Esophagus squamous epithelium (tissue), 5 donors: ENCODE measurements at places on chromosomes 1 and 21.

- H3K36me3 ChIP-seq, result no peaks in the 10 kb centered on the region
- no peaks in the 10 kb centered on the region for H3K27me3 ChIP-seq
- no peaks in the 10 kb centered on the region for H3K4me1 ChIP-seq
- H3K27ac ChIP-seq, result no peak overlapping the region
These were observed 323.8 kb downstream of the AMY1C start for GRCh38 chr1:104073463-104073902.

- H3K27me3 ChIP-seq, result no peaks in the 10 kb centered on the region
- H3K36me3 ChIP-seq, result no peaks in the 10 kb centered on the region
- no peak overlapping the region for H3K27ac ChIP-seq
- no peak overlapping the region for H3K4me3 ChIP-seq
These were observed 96.9 kb downstream of the PAPPA2 start for GRCh38 chr1:176559878-176560277.

- H3K27me3 ChIP-seq, result no peaks in the 10 kb centered on the region
- no peaks in the 10 kb centered on the region for H3K36me3 ChIP-seq
- H3K27ac ChIP-seq, result no peak overlapping the region
- H3K4me3 ChIP-seq, result no peak overlapping the region
- DNase-seq, result no peak
These were observed 74.7 kb downstream of the MEGF6 start for GRCh38 chr1:3536420-3537195.

DNA sequence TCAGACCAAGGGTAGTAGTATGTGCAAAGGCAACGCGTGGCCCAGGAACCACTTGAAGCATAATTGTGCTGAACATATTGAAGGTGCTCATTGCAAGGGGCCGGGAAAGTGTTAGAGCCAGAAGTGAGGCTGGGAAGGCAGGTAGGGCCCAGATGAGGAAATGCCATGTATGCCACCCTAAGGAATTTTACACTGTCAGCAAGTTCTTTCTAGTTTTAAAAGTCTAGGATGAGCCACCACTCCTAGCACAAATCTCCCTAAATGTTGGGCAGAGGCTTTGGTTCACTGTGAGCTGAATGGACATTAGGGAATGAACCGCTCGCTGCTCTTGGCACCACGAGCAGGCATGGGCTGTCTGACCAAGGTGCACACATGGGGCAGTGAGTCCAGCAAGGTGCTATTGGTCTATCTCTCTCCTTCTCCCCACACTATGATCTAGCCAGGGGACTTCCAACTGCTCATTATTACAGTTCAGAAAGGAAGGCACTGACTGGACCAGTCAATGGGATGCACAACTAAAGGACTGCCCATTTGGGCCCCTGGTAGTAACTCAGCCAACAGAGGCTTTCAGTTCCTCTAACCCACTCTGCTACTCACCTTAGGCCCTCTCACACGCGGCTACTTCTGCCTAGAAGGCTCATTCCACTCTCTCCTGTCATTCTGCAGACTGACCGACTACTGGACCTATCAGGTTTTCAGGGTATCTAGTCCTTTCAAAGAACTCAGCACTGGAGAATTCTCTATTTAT, 2.0 kb downstream of the KANK4 start:
- DNase-seq, result no peak
- no peak overlapping the region for H3K4me3 ChIP-seq
- H3K27ac ChIP-seq, result no peak overlapping the region
- peaks cover 65% of the 10 kb centered on the region for H3K27me3 ChIP-seq
- H3K4me1 ChIP-seq, result peaks cover 18% of the 10 kb centered on the region

DNA sequence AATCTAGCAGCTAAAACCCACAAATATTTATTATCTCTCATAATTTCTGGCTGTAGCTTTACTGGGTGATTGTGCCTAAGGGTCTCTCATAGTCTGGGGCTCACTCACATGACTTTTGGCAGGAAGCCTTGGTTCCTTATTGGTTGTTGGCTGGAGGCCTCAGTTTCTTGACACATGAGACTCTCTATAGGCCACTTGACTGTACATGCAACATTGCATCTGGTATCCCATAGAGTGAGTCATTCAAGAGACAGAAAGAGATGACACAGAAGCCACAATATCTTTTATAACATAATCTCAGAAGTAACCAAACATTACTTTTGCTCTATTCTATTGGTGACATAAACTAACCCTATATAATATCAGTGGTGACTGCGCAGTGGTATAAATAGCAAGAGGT, 128.5 kb upstream of the HNRNPU start:
- no peaks in the 10 kb centered on the region for H3K36me3 ChIP-seq
- no peaks in the 10 kb centered on the region for H3K4me1 ChIP-seq
- H3K27me3 ChIP-seq, result no peaks in the 10 kb centered on the region
- H3K4me3 ChIP-seq, result no peak overlapping the region

- no peaks in the 10 kb centered on the region for H3K36me3 ChIP-seq
- DNase-seq, result no peak
- peaks cover 38% of the 10 kb centered on the region for H3K27me3 ChIP-seq
- no peak overlapping the region for H3K4me3 ChIP-seq
- H3K27ac ChIP-seq, result no peak overlapping the region
- H3K4me1 ChIP-seq, result peaks cover 35% of the 10 kb centered on the region
These were observed 2.1 kb upstream of the SERINC2 start for GRCh38 chr1:31410871-31411270.

- no peak overlapping the region for H3K27ac ChIP-seq
- H3K36me3 ChIP-seq, result peaks cover 48% of the 10 kb centered on the region
- H3K4me3 ChIP-seq, result no peak overlapping the region
- DNase-seq, result no peak
These were observed 43.7 kb downstream of the TP53BP2 start for GRCh38 chr1:223802032-223802431.

GRCh38 chr1:169089776-169090175, 16.7 kb upstream of the ATP1B1 start:
- no peak overlapping the region for H3K27ac ChIP-seq
- no peaks in the 10 kb centered on the region for H3K27me3 ChIP-seq
- no peak overlapping the region for H3K4me3 ChIP-seq
- DNase-seq, result no peak
